ENCODE measurements at places on chromosomes 16 and 17.

- no peak for DNase-seq
These were observed 80.0 kb upstream of the HNF1B start for GRCh38 chr17:37824534-37825485.

GRCh38 chr17:32529604-32530003 is 42.8 kb downstream of the CDK5R1 start:
- DNase-seq, result no peak

GRCh38 chr16:11251525-11252481 is 4.2 kb downstream of the SOCS1 start:
- no peak for DNase-seq

GRCh38 chr17:8922451-8922850 is 43.1 kb downstream of the PIK3R5 start:
- no peak for DNase-seq

DNA sequence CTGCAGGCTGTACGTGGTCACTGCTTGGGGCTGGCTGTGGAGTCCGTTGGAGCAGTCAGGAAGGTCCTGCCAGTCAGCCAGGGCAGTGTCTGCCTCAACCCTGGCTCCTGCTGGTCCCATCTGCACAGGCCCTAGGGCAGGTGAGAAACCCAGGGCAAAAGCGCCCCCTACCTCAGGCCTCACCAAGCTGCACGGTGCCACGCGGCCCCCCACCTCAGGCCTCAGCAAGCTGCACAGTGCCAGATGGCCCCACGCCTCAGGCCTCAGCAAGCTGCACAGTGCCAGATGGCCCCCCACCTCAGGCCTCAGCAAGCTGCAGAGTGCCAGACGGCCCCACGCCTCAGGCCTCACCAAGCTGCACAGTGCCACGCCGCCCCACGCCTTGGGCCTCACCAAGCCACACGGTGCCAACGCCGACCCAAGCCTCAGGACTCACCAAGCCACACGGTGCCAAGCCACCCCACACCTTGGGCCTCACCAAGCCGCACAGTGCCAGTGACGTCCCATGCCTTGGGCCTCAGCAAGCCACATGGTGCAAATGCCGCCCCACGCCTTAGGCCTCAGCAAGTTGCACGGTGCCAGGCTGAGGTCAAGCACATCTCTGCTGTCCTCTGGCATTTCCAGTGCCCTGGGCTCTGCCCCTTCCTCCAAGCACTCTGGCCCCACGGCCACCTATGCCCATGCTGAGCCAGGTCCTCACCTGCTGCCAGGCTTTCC is 5.5 kb downstream of the TMEM204 start:
- DNase-seq, result peak; percentile 94
